ENCODE measurements at places on chromosomes 2 and 18.
A peak's percentile ranks its signal among the peaks of the same experiment; 100 is the strongest.

DNA sequence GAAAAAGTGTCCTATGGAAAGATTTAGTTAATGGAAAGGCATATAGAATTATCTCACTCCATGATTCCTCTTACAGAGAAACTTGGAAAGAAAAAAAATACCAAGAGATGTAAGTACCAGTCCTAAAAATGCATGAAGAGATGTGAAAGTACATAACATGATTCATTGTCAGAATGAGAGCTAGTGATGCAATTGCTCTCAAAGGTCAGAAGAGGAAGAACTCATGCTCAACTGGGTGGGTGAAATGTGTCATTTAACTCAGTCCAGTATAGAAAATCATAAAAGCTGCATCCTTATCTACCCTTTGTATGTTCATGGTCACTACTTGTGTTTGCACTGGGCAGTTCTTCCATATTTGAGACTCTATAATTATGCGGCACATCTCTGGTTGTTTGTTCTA, 300.0 kb upstream of the PIK3C3 start:
- DNase-seq, result no peak

- no peak for DNase-seq
Measured at GRCh38 chr2:159136391-159136790, 150.1 kb downstream of the WDSUB1 start.

DNA sequence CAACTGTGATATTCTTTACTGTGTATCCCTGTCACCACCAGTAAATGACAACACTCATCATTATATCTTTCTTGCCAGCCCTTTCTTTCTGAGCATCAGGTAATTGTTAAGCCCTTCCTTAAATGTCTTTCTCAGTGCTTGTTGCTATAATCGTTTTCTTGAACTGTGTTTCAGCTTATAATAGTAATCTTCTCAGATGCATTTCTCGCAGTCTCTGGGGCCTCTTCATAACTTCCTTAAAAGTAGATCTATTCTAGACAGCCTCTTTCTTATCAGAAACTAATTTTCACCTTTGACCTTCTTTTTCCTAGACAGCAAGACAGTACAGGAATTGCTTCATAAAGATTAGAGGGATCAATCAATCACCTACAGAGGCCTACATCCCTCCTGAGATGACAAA, 648.1 kb downstream of the CPS1 start:
- no peak for DNase-seq

GRCh38 chr2:109270505-109271312, 141.7 kb downstream of the SH3RF3 start:
- no peak for DNase-seq

DNA sequence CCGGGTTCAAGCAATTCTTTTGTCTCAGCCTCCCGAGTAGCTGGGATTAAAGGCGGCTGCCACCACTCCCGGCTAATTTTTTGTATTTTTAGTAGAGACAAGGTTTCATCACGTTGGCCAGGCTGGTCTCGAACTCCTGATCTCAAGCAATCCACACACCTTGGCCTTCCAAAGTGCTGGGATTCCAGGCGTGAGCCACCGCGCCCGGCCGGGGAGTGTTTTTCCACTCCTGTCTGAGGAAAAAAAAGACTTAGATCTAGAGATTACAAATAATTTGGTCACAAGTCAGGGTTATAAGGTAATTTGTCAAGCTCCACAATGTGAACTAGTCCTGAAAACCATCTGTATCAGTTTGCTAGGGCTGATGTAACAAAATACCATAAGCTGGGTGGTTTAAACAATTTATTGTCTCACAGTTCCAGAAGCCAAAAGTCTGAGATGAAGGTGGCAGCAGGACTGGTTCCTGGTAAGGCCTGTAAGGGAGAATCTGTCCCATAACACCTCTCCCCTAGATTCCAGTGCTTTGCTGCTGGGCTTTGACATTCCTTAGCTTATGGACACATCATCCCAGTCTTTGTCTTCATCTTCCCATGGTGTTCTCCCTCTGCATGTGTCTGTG, 40.7 kb upstream of the SP3 start:
- DNase-seq, result no peak

GRCh38 chr2:71601136-71602114, 148.1 kb downstream of the DYSF start:
- no peak for DNase-seq

GRCh38 chr2:134336352-134336751, 82.5 kb downstream of the MGAT5 start:
- DNase-seq, result no peak

GRCh38 chr2:130915149-130915548, 78.4 kb downstream of the ARHGEF4 start:
- DNase-seq, result no peak

DNA sequence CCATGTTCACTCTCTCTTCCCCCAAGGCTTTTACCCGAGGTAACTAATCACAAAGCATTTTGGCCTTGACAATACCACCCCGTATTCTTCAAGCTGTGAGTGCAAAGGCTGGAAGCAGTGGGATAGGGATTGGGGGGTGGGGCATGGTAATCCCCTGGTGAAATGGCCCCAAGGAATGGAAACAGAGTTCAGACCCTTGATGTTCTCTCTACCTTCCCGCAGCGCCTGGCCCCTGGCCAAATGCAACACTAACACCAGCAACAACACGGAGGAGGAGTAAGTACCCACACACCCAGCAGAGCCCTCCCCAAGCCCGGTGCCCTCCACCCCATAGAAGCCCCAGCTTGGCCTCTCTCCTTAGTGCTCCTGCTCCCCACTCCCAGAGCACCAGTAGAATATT, 36.9 kb downstream of the CNGA3 start:
- DNase-seq, result no peak

GRCh38 chr2:102122115-102122514, 20.4 kb upstream of the IL1R1 start:
- peak; percentile 92 for DNase-seq

DNA sequence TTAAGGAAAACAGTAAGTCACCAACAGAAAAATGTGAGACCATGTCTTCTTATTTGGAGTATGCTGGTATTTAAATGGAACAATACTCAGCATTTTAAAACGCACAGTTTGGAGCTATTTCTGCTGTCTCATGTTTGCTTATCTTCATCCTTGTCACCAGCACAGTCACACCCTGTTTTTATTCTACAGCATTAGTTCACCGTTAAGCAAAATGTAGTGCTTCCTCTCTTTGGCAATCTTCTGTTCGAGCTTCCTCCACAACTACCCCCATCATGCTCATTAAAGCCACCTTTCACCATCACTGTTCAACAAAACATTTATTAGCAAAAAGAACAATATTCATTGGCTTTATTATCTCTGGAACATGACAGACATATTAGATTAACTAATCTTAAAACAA, 64.0 kb downstream of the SLC40A1 start:
- DNase-seq, result no peak

GRCh38 chr2:9613291-9613690, 17.5 kb downstream of the YWHAQ start:
- peak; percentile 90 for DNase-seq

DNA sequence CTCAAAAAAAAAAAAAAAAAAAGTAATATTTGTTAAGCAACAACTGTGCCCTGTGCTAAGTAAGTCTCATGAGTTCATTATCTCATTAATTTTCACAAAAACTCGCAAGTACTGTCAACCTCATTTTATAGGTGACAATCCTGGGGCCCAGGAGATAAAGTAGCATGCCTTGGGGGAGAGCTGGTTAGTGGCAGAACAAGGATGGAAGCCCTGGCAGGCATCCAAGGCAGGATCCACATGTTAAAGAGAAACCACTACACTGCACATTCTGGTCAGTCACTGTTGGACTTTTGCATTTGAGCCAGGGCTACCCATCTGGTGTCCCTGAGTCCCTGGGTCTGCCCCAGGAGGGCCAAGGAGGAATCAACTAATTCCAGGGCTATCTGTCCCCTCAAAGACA, 54.6 kb downstream of the ZFP36L2 start:
- DNase-seq, result peak; percentile 50

- DNase-seq, result peak; percentile 79
Measured at GRCh38 chr2:237434866-237435311, 20.9 kb upstream of the COL6A3 start.

DNA sequence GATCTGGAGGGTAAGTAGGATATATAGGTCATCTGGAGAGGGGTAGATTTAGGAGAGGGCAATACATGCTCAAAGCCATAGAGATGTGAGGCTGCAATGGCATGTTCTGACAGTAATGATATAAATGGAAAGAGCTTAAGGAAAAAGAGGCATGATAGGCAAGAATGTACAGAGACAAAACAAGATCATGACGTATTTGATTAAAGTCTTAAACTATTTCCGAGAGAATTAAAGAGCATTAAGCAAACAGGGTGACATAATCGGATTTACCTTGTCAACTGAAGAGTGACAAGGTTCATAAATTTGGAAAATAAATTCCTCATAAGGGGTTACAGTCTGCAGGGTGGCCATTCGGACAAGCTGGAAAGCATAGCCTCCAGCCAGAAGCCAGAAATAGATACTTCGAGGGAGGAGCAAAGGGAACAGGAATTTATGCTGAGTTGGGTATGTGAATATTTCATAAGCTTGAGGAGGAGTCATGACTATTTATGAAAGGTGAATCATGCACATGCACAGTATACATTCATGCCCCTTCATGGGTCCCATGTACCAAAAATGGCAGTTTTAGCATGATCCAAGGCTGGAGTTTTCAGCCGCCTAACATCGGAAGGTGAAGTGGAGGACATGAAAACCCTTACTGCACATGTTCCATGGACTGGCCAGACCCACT, 396.2 kb upstream of the VWC2L start:
- DNase-seq, result peak; percentile 5

DNA sequence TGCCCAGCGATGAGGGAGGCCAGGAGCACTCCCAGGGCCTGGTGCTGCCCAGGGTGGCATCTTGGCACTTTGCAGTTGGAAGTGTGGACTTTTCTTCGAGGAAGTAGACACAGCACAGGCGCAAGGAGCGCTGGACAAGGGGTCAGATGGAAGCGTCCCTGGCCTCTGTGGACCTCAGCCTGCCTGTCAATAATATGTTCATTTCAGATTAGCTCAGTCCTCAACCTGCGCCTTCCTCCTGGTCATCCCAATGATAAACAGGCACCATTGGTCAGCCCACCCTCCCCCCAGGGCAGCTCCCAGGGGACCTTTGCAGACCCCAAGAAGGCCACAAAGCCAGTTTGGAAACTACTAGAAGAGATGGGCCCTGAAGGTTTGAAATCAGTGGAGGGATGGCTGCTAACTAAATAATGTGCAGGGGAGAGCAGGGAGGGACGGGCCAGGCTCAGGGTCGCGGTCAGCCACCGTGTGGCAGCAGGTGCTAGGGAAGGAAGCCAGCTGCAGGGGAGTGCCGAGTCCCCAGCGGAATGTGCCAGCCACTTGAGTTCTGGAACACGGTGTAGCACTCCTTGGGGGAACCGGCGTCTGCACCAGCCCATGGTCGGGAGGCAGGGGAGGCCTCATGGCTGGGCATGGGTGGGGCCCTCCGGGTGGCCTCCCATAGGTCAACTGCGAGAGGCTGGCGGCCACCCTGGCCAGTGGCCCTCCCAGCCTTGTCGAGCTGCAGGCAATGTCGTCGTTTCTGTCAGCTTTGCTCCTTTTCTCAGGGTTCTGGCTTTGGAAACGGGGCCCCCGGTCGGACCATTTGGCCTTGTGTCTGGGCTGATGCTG, 59.9 kb downstream of the ADI1 start:
- DNase-seq, result no peak

DNA sequence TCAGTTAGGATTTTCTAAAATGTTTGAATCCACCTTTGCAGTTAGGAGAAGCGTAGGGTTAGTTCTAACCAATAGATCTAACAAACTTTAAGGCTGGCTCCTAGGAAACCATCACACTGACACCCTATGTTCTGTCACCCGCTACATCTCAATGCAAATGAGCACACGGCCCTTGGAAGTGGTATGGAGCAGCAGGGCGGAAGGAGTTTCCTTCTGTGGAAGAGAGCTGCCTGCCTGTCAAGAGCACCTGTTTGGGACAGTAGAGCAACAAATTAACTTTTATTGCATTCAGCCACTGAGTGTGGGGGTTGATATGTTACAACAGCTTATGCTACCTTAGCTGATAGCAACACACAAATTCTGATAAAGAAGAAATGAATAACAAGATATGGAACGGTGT, 306.9 kb upstream of the RAB6C start:
- DNase-seq, result no peak

GRCh38 chr2:238642973-238643372, 204.9 kb upstream of the TWIST2 start:
- DNase-seq, result no peak

DNA sequence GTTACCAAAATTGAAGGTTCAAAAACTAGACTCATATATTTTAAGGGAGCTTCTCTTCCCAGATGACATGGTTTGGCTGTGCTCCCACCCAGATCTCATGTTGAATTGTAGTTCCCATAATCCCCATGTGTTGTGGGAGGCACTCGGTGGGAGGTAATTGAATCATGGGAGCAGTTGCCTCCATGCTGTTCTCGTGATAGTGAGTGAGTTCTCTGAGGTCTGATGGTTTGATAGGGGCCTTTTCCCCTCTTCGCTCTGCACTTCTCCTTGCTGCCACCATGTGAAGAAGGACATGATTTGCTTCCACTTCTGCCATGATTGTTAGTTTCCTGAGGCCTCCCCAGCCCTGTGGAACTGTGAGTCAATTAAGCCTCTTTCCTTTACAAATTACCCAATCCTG, 140.1 kb downstream of the MAIP1 start:
- peak; percentile 35 for DNase-seq

DNA sequence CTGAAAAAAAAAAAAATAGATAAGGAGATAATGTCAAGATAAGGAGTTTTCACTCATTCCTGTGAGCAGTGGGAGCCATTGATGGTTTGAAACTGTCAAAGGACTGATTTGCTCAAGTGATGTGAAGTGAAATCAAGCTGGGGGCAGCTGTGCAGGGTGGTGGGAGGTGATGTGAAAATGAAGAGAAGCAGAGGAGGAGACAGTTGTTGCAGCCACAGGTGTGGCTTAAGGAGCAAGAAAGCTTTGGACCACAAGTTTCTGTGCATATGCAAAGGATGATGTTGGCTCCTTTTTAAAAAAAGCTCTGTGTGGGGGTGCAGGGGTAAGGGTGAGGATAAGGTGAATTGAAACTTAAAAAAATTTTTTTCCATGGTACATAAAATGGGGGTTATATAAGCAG, 8.3 kb downstream of the EFR3B start:
- DNase-seq, result no peak

- peak; percentile 50 for DNase-seq
Measured at GRCh38 chr18:49814147-49814499, 790 bp upstream of the ACAA2 start.

DNA sequence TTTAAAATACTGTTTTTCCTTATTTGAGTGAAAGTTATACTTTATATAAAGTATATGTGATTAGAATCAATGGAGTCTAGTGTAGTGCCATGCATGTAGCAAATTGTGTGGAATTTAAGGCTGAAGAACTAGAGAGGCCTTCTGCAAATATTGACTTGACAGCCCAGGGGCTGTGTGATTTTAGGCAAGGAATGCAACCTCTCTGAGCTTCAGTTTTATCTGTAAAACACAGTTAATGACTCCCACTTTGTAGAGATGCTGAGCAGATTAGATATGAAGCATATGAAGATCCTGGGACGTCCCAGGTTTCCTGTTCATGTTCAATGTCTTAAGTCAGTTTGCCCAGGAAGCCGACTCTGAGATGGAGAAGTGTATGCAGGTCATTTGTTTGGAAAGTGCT, 83.4 kb upstream of the LTBP1 start:
- DNase-seq, result no peak

GRCh38 chr2:128491692-128492244, 173.1 kb upstream of the HS6ST1 start:
- no peak for DNase-seq

Data from fibroblast of skin of scalp (primary cell).